ENCODE measurements at places on chromosomes 7 and 10.

DNA sequence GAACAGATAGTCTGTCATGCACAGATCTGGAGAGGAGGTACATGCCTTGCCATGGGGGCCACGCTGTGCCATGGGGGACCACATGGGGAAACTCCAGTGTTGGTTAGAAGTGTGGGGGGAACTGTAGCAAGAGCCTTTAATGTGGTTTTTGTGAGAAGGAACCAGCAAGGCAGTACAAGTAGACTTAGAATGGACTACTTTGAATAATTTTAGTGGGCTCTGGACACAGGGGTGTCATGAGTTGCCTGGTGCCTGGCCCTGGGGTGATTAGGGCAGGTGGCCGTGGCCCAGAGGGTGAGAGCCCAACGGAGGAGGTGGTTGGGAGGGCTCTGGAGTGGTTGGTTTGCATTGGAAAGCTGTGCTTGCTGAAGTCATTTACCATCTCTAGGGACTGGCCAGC, 77.2 kb downstream of the CXCL12 start:
- no peak for DNase-seq

DNA sequence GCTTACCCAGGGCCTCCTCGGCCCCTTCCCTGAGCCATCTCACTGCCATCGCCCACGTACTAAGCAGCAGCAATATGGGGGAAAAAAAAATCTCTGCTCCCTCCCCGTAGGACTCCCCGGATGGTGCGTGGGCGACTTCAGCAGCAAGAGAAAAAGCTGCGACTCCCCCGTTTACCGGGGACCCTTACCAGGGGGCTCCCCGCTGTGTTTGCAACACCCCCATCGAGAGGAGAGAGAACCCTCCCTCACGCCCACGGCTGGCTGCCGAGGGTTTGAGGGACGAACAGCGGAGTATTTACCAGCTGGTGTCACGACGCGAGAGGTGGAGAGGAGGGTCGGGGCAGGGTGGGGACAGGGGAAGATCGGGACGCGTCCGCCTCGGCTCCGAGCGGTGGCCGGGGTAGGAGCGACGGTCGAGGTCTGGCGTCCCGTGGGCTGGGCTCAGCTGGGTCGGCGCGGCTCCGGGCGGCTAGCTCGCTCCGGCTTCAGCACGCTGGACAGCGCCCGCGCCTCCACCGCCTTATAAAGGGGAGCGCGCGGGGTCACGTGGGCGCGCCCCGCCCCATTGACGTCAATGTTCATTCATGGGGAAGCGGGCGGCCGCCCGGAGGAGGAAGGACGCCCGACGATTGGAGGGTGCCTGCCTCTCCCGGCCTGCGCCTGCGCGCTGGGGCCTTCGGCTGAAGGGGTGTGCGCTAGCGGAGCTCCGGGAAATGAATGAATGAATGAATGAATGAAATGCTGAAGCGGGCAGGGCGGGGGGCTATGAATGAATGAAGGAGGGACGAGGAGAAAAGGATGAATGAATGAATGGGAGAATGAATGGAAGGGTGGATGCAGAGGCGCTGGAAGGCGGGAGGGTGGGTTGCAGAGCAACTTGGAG, at the start of gene VGF:
Gene VGF (minus strand): TSS at position 495 of the 883 bp plus-strand sequence. CDS start 726 bp downstream, outside the sequence.
- DNase-seq = peak; percentile 91

- DNase-seq = no peak
Measured at GRCh38 chr10:132648072-132648850, 110.7 kb downstream of the INPP5A start.

DNA sequence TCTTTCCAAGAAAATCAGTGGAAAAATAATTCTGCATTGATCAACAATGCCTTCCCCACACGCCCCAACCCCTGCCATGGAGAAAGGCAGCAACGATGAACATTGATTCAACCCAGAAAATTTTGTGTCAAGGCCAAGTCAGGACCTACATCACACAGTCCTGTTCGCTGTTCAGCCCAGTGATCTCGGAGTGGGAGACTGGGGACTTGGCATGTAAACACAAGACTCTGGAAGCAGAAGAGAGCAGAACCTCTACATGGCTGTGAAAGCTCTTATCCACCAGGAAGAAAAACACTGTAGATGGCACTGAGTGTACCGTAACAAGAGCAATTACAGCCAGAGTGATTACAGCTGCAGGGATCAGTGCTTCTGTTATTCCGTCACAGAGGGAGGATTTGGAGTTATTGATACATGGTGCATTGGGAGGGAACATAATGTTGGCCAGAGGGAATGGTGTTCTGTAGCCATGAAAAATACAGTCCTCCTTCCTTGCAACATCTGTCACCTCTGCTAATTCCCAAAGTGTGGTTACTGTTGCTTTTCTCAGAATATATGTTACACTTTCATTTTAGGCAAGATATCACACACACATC, 136.6 kb downstream of the IQUB start:
- DNase-seq = no peak

- no peak for DNase-seq
Measured at GRCh38 chr10:118151461-118151860, 104.7 kb upstream of the RAB11FIP2 start.

- DNase-seq = no peak
Measured at GRCh38 chr10:86334488-86335085, 32.0 kb downstream of the GRID1 start.

DNA sequence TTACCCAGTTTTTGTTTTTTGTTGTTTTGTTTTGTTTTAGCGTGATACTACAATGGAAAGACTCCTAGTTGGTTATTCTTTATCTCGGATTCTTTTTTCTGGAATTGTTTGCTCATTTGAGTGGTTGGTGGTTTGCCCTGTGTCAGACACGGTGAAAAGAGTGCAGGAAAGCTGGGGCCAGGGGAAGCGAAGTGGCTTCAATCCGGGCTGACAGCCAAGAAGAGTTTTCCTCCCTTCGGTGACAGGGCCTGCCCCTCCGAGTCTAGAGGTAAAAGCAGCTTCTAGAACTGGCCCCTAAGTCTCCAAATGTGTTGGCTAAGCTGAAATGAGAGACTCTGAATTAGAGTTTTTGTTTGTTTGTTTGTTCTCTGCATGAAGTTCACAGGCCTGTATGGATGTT, 5.7 kb upstream of the AP5Z1 start:
- DNase-seq = no peak

DNA sequence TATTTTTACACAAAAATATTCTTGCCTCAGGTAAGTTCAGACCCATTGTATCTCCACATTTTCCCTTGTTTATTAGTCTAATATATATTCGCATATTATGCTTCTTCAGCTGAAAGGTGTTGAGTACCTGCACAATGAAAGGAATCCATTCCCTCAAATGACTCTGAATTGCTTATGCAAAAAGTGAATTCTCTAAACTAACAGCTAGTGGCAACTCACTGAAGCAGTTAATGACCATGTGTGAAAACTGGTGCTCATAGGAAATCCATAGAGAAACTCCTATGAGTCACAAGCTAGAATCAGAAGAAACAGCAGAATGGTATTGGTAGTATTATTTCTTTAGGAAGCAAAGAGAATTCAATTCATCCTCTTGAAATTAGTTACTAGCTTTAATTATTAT, 33.5 kb upstream of the RNF148 start:
- no peak for DNase-seq

DNA sequence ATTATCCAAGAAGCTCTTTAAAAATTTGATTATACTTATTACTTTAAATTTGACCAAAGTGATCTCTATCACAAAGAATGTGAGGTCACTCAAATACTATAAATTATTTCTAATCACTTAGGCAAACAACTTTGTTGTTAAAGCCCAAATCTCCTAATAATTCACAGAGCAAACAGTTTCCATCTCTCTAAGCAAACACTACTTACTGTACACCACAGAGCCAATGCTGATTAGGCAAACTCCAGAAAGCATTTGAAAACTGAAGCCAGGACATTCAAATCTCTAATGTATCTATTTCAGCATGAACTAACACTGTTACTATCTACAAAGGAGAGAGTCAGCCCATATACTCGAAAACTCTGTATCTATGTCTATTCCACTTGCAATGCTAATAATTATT, 107.1 kb downstream of the RNF32 start:
- no peak for DNase-seq

GRCh38 chr10:35409094-35409582, 72.8 kb downstream of the CCNY start:
- DNase-seq = no peak

GRCh38 chr10:103442031-103442461, 10.1 kb downstream of the CALHM2 start:
- no peak for DNase-seq

- DNase-seq = no peak
Measured at GRCh38 chr7:7188091-7188490, 5.7 kb downstream of the C1GALT1 start.

- no peak for DNase-seq
Measured at GRCh38 chr7:113370910-113371309, 252.6 kb upstream of the SMIM30 start.

DNA sequence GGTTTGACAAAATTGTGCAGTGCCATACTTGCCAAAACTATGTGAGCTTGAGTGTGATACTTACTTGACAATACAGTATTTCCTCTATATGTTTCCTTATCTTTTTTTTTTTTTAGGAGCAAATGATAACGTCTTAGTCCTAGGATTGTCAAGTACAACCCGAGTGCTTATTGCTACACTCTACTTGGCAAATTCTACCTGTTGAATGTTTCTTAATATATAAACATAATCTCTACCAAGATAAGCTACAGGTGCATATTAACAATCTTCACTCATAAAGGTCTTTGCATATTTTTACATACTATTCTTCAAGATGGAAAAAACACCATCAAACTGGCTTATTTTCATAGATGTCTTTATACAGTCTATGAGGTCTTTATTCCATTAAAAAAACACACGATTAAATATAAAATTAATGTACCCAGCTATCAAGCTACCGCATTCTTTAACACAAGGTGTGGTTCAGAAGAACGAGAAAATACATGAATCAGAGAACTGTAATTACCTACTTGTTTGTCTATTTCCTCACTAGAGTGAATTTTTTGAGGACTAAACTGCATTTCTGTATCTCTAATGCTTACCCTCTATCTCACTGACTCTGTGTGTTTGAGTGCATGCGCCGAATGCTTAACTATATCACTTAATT, 76.1 kb upstream of the PDSS1 start:
- DNase-seq = no peak

- DNase-seq = no peak
Measured at GRCh38 chr10:123249894-123250293, 95.7 kb downstream of the BUB3 start.

DNA sequence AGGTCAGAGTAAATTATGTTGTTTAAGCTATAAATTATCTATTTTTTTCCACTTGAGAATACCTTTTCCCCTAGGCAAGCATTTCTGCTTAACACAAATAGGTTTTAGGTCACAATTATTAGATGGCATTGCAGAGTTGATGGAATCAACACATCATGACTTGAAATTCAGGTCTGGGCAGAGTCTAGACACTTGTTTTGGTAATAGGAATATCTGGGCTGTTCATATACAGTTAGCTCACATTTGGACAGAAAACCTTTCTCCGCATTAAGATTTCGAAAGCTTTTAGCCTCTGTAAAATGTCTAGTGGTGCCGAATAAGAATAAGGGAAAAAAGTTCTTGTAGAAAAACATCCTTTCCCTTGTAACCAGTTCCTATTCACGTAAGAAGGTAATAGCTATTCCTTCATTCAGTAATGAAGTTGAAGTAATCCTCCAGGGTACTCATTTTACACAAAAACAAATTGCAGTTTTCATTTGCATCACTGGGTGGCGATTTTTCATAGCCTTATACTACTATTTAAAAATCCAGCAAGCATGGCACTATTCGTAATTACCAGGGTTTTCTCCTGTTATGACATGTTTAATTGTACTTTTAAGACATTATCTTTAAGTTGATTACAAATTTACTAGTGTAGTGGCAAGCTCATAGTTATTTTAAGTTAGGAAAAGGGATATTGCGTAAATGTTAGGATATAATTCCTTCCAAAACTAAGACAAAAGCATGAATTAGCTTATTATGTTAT, 37.0 kb downstream of the RPA3 start:
- DNase-seq = peak; percentile 16

DNA sequence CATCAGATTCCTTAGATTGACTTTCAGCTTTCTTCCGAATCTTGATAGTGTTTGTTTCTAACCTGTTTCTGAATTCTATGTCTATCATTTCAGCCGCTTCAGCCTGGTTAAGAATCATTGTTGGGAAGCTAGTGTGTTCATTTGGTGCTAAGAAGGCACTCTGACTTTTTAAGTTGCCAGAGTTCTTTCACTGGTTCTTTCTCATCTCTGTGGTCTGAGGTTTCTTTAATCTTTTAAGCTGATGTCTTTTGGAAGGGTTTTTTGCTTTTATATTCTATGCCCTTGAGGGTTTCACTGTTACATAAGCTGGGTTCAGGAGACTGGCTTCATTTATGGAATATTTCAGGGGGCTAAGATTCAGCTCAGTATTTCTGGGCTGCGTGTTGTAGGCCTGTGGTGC, 104.5 kb upstream of the PRSS58 start:
- no peak for DNase-seq

DNA sequence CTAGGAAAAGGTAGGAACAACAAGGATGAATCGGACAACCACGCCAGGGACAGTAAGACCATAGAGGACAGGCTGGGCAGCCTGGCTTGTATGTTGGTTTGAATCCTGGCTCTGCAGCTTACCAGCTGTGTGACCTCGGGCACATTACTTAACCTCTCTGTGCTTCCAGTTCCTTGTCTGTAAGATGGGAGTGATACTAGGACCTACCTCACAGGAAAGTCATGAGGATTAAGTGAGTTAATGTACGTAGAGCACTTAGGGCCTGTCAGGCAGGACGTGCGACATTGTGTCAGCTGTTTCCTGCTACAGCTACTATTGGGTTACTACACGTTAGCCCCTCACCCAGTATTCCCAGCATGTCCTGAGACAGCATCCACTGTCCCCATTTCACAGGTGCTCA, 32.1 kb downstream of the PLAC9 start:
- no peak for DNase-seq

GRCh38 chr7:26237035-26237807, 35.7 kb downstream of the CBX3 start:
- DNase-seq = no peak

DNA sequence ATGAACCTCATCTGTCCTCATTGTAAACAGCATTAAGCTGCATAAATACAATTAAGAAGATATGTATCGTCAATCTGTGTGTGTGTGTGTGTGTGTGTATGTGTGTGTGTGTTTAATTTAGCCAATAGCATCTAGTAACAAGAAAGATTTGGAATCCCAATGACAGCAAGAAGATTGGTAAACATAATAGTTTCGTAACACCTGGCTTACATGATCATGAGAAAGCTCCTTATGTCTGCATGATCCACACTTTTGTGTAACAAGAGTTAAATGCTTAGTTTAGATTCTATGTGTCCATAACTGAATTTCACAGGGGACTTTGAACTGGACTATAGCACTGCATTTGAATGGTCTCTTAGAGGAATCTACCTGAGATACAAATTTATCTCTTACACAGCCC, 191.0 kb upstream of the BET1 start:
- no peak for DNase-seq

- no peak for DNase-seq
Measured at GRCh38 chr10:112373912-112374338, at the start of gene ACSL5. Gene ACSL5 (plus strand): TSS chr10:112374116. CDS start chr10:112394947, 20,831 bp downstream.
